SK-N-DZ (cell line): ENCODE measurements at places on chromosomes 1 and 21.
A peak's percentile ranks its signal among the peaks of the same experiment; 100 is the strongest.

DNA sequence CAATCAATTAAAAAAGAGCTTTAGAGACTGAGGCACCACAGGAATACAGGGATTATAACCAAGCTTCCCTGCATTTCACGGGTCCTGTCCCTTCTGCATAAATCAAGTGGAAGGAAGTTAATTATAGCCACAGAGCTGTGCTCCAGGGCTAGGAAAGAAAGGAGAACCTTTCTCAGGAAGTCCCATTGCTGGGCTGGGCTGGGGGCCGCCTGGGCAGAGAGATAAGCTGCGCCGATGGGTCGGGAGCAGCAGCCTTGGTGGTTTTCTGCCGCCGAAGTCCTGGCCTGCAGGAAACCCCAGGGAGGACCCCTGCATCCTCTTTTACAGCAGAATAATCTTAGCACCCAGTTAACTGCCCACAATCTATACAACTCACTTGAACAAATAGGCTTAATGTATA, 12.6 kb upstream of the CD34 start:
- DNase-seq, result no peak

GRCh38 chr1:12163210-12163609, 3.6 kb upstream of the TNFRSF1B start:
- no peak for DNase-seq

GRCh38 chr1:153232553-153232952, 15.2 kb downstream of the PRR9 start:
- no peak for DNase-seq

DNA sequence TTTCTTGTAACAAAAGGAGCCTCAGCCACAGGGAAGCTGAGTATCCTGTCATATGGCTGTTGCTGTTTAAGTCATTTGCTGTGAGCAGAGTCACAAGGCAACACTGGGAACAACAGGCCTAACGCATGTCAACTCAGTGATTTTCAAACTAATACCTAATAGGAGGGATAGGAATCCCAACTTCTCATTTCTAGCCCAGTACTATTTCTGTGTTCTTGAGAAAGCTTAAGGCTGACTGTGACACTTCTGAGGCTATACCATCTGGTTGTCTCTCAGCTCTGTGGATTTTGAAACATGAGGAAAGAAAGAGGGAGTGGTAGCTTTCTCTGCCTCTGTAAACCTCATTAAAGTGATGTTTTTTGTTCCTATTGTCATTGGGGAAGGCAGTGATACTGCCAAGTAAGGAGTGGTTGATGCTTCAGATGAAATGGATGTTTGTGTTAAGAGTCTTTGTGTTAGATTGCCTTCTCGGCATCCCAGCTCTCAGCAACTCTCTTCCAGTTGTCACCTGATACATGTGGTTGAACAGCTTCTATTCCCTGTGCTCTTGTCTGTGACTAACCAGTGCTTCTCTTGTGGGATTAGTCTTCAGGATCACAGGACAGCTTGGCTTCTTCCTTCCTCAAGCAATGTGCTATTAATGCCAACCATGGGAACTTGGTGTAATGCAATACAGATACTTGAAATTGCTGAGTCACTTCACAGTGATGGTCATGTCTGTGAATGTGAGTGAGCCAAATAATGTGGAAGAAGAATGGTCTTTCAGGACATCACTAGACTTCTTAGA, 166.8 kb upstream of the IVNS1ABP start:
- no peak for DNase-seq

DNA sequence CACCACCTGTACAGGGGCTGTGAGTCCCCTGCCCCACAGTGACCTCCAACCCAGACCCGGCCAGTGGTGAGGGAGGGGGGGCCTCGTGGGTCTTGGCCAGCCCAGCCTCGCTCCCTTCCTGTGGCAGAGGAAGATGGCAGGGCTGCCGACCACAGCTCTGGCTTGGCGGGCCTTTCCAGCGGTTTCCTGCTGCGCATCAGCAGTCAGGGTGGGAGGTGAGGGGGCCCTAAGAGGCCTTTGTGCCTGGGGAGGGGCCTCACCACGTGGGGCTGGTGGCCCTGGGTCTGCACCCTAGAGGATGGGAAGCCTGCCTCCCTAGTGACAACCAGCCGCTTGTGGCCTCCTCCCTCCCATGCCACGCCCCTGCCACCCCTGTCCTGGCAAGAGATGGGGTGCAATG, 72.6 kb upstream of the ARHGEF16 start:
- DNase-seq, result no peak

DNA sequence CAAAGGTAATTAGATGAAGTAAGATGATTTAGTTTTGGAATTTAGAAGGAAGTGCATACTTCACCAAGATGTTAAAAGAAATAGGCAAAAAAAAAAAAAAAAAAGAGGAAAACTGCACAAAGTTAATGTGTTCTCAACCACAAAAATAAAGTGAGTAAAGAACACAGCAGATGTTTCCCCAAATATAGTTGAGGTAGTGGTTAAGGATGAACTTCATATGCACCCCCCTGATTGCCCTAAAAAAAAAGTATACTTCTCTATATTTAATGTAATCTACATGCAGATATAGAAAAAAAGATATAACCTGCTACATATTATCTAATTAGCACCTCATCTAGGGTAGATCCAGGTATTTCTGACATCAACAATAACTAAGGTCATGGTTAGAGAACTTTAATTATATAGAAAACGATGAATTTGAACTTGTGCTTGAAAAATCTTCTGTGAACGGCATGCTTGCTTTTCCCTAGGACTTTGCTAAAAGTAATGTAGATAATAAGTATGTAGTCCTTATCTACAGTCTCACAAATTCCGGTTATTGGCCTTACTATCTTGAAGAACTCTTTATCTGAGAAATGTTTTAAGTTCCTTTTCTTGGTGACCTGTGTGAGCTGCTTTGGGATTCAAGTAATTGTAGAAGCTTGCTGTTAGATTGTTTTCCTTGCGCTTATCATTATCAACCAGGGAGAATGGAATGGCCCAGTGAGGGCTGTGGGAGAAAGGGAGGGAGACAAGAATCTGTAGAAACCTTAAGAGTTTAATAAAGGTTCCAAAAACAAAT, 70.1 kb upstream of the LRRC7 start:
- no peak for DNase-seq

GRCh38 chr1:3056641-3057040, 12.4 kb upstream of the PRDM16 start:
- no peak for DNase-seq

GRCh38 chr1:186790101-186790500, 38.6 kb upstream of the PLA2G4A start:
- DNase-seq, result no peak

GRCh38 chr1:192546596-192547190, 28.9 kb upstream of the RGS1 start:
- DNase-seq, result peak; percentile 33

- DNase-seq, result no peak
Measured at GRCh38 chr1:93078203-93078602, 880 bp upstream of the MTF2 start.

- no peak for DNase-seq
Measured at GRCh38 chr21:34181431-34182039, 108.2 kb downstream of the MRPS6 start.

GRCh38 chr1:169486281-169487051, 722 bp upstream of the SLC19A2 start:
- DNase-seq, result no peak

DNA sequence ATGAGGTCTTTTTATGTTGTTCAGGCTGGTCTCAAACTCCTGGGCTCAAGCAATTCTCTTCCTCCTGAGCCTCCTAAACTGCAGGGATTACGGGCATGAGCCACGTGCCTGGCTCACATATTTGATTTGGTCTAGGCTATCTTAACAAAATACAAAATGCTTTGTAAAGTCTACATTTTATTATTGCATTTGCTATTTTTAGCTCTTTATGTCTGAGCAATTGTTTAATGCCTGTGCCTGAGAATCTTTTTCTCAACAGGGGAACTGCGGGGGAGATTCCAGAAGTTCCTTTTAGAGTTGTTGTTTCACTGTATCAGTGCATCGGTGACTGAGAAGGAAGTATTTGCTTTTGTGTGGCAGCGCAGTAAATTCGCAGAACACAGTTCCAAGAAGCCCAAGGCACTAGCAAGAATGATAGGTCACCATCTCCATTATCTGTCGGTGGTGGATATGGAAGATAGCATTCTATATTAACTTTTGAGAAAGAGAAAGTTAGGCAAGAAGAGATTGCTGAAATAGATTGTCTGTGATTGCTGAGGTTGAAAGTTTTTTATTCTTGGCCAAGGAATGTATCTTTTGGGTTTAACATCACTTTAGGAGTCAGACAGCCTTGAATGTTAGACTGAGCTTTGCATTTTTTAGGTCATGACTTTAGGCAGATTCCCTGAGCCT, 167.3 kb downstream of the PDE4B start:
- DNase-seq, result no peak
